Right lobe of liver (tissue), 6 donors: ENCODE measurements at places on chromosomes 2 and 18. TPM values are rescaled to one million over a fixed set of nuclear protein-coding genes. Genes with fewer than 3 reads are reported as not detected.

DCDC2C gene
- total RNA-seq: not detected

- no peak overlapping the region for H3K27ac ChIP-seq
- DNase-seq: peak; percentile 42
- H3K36me3 ChIP-seq: no peaks in the 10 kb centered on the region
- H3K4me3 ChIP-seq: no peak overlapping the region
- H3K4me1 ChIP-seq: no peaks in the 10 kb centered on the region
- H3K27me3 ChIP-seq: no peaks in the 10 kb centered on the region
Measured at GRCh38 chr2:238897122-238897880, 49.4 kb downstream of the TWIST2 start.

GRCh38 chr2:32812316-32812715, 134.4 kb upstream of the LTBP1 start:
- H3K4me1 ChIP-seq: no peaks in the 10 kb centered on the region
- no peak for DNase-seq
- H3K27me3 ChIP-seq: no peaks in the 10 kb centered on the region

- DNase-seq: no peak
- H3K4me3 ChIP-seq: no peak overlapping the region
- no peaks in the 10 kb centered on the region for H3K27me3 ChIP-seq
- no peak overlapping the region for H3K27ac ChIP-seq
- peaks cover 10% of the 10 kb centered on the region for H3K36me3 ChIP-seq
Measured at GRCh38 chr2:62854600-62855514, 149.3 kb downstream of the EHBP1 start.

GRCh38 chr2:36459725-36460137, 104.2 kb downstream of the CRIM1 start:
- no peak overlapping the region for H3K27ac ChIP-seq
- no peak for DNase-seq
- no peaks in the 10 kb centered on the region for H3K36me3 ChIP-seq
- H3K4me3 ChIP-seq: no peak overlapping the region

DNA sequence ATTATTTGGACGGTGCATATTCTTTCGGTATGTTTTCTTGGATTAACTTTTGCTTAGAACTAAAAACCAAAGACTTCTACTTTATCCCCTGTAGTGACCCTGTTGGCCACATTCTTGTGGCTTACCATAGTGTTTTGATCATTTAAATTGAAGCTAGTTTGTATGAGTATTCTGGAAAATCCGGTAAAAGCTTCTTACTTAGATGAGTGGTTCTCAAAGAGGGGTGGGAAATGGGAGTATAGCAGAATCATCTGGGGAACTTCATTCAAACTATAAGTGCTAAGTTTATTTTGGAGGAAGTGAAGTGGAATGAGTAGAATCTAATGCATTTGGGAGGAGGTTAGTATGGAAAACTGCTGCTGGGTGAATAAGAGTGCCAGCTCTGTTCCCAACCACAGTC, 3.8 kb downstream of the PPP1CB start:
- DNase-seq: no peak
- H3K36me3 ChIP-seq: no peaks in the 10 kb centered on the region
- H3K27ac ChIP-seq: no peak overlapping the region
- H3K4me1 ChIP-seq: peaks cover 17% of the 10 kb centered on the region

FKBP7 gene
- total RNA-seq: 4.4 TPM

DNA sequence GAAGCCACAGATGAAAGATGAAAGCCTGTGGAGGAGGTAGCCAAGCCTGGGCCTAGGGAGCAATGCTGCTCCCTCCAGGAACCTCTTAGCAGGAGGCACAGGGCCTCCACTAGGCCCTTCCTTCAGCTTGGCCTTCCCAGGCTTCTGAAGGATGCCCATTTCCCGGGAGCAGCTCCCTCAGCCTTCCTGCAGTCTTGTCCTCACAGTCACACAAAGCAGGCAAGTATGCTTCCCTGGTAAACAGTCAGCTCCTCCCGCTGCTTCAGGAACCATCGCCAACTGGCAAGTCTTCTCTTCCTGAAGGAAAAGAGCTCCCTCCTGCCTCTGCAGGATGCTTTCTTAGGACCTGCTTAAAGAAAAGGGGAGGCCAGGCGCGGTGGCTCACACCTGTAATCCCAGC, 53.2 kb downstream of the SMAD7 start:
- H3K36me3 ChIP-seq: no peaks in the 10 kb centered on the region
- peaks cover 5% of the 10 kb centered on the region for H3K4me1 ChIP-seq
- H3K27ac ChIP-seq: no peak overlapping the region
- H3K4me3 ChIP-seq: no peak overlapping the region

- H3K36me3 ChIP-seq: no peaks in the 10 kb centered on the region
- no peaks in the 10 kb centered on the region for H3K4me1 ChIP-seq
Measured at GRCh38 chr18:48838921-48839818, 111.6 kb downstream of the SMAD7 start.

- no peak overlapping the region for H3K27ac ChIP-seq
- no peaks in the 10 kb centered on the region for H3K36me3 ChIP-seq
- DNase-seq: peak; percentile 60
- no peaks in the 10 kb centered on the region for H3K27me3 ChIP-seq
- no peak overlapping the region for H3K4me3 ChIP-seq
Measured at GRCh38 chr2:134207589-134208209, 46.2 kb upstream of the MGAT5 start.

DNA sequence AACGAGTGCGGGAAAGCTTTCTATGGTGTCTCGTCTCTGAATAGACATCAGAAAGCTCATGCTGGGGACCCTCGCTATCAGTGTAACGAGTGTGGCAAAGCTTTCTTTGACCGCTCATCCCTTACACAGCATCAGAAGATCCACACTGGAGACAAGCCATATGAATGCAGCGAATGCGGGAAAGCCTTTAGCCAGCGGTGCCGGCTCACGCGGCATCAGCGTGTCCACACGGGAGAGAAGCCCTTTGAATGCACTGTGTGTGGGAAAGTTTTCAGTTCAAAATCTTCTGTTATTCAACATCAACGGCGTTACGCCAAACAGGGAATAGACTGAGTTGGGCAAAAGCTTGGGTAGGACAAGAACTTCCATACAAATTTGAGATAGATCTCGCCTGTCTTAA, 16.2 kb downstream of the ZNF2 start:
- no peak overlapping the region for H3K4me3 ChIP-seq
- no peaks in the 10 kb centered on the region for H3K36me3 ChIP-seq
- no peaks in the 10 kb centered on the region for H3K27me3 ChIP-seq
- no peak for DNase-seq
- H3K27ac ChIP-seq: no peak overlapping the region

LRATD1 gene
- 3.8 TPM for total RNA-seq

- DNase-seq: no peak
- no peaks in the 10 kb centered on the region for H3K4me1 ChIP-seq
- H3K27ac ChIP-seq: no peak overlapping the region
Measured at GRCh38 chr2:236744716-236745115, 175.1 kb downstream of the ACKR3 start.

- H3K4me1 ChIP-seq: no peaks in the 10 kb centered on the region
- DNase-seq: no peak
Measured at GRCh38 chr2:17517481-17518211, 594 bp downstream of the RAD51AP2 start.

LHCGR gene
- total RNA-seq: not detected

HOXD8 gene
- not detected for total RNA-seq

DNA sequence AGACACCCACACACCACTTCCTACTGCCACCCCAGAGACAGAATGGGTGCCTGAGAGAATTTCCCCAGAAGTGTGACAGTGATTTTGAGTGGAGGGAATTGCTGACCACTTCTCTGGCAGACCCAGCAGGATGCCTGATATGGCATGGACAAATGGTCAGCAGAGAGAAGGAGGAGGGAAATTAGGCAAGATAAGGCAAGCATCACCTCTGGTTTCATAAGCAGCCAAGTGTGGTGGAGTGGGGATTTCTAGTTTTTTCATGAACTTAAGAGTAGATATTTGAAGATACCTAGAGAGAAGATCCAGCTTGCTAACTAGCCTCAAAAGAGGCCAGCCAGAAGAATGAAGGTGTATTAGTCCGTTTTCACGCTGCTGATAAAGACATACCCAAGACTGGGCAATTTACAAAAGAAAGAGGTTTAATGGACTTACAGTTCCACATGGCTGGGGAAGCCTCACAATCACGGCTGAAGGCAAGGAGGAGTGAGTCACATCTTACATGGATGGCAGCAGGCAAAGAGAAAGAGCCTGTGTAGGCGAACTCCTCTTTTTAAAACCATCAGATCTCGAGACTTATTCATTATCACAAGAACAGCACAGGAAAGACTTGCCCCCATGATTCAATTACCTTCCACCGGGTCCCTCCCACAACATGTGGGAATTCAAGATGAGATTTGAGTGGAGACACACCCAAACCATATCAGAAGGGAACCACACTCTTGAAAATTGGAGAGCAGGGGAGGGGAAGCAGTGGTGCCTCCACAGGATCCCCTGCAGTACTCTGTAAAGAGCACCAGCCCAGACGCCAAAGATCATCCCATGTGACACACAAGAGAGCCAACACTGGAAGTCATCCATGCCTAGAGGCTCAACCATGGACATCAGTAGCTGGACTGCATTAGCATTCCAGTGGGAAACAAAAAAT, 64.2 kb downstream of the RBM43 start:
- no peak overlapping the region for H3K27ac ChIP-seq
- no peak for DNase-seq
- no peaks in the 10 kb centered on the region for H3K27me3 ChIP-seq
- no peak overlapping the region for H3K4me3 ChIP-seq

ANAPC1 gene
- 40.3 TPM for total RNA-seq

GRCh38 chr2:44768438-44769236, 172.9 kb upstream of the SIX3 start:
- H3K4me3 ChIP-seq: no peak overlapping the region
- no peak for DNase-seq
- H3K4me1 ChIP-seq: no peaks in the 10 kb centered on the region
- H3K27me3 ChIP-seq: no peaks in the 10 kb centered on the region

GRCh38 chr2:12264146-12264545, 452.6 kb upstream of the TRIB2 start:
- no peak for DNase-seq
- no peak overlapping the region for H3K4me3 ChIP-seq
- H3K36me3 ChIP-seq: no peaks in the 10 kb centered on the region
- H3K27ac ChIP-seq: no peak overlapping the region

- no peaks in the 10 kb centered on the region for H3K36me3 ChIP-seq
- no peak overlapping the region for H3K27ac ChIP-seq
- no peak overlapping the region for H3K4me3 ChIP-seq
- no peaks in the 10 kb centered on the region for H3K4me1 ChIP-seq
- H3K27me3 ChIP-seq: no peaks in the 10 kb centered on the region
- DNase-seq: no peak
Measured at GRCh38 chr2:23696752-23697045, 230.2 kb downstream of the ATAD2B start.

DNA sequence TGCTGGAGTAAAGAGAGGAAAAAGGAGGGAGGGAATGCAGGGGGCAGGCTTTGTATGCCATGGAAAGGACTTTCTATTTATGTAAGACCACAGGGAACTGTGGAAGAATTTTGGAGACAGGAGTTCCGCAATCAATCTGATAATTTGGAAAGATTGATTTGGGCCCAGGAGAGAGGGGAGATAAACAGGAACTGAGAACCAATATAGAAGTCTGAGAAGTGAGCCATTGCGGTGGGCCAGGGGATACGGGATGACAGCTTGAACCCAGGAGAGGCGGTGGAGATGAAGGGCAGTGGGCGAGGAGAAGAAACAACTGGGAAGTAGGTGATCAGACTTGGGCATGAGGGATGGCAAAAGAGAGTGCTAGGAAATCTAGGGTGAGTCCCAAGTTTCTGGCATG, 23.7 kb downstream of the RASGRP3 start:
- H3K27ac ChIP-seq: no peak overlapping the region
- DNase-seq: no peak
- H3K36me3 ChIP-seq: no peaks in the 10 kb centered on the region
- H3K27me3 ChIP-seq: no peaks in the 10 kb centered on the region

CRACDL gene
- 0.12 TPM for total RNA-seq

GRCh38 chr2:190452433-190452832, 44.3 kb downstream of the MFSD6 start:
- no peak overlapping the region for H3K27ac ChIP-seq
- no peaks in the 10 kb centered on the region for H3K27me3 ChIP-seq
- DNase-seq: no peak

- no peaks in the 10 kb centered on the region for H3K36me3 ChIP-seq
- no peak overlapping the region for H3K4me3 ChIP-seq
- H3K27me3 ChIP-seq: no peaks in the 10 kb centered on the region
- no peak overlapping the region for H3K27ac ChIP-seq
Measured at GRCh38 chr2:113698892-113699447, 57.5 kb downstream of the SLC35F5 start.

DNA sequence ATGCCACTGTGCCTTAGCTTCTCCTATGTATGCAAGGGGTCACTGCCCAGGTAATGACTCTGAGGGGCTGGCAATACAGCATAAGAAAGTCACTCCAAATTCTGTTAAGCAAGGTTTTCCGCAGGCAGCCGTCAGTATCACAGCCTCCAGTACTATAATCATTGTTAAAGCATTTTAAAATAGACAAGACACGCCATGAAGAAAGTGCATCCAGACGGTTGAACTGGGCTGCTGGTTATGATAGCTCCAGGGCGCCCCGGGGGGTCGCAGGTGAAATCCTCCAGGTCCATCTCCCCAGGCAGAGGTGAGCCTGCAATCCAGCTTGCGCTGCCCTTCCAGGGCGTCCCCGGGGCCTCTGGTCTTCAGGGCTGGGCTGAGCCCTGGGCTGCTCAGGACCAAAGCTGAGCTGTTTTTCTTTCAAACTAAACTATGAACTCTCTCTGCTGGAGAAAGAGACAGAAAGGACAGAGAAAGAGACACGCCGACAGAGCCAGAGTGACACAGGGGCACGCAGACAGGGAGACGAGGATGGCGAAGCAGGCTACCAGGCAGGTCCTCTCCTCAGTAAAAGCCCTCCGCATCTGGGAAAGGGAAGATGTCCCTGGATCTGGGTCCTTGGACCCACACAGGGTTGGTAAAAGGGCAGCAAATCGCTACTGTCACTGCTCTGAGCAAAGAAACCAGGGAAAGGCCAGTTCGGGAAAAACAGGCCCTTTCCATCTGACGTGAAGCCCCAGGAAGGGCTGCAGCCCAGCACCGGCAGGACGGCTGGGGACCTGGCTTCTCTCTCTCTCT, 2.1 kb upstream of the TWIST2 start:
- no peak overlapping the region for H3K4me3 ChIP-seq
- H3K36me3 ChIP-seq: no peaks in the 10 kb centered on the region
- no peak overlapping the region for H3K27ac ChIP-seq
- DNase-seq: no peak
- no peaks in the 10 kb centered on the region for H3K4me1 ChIP-seq

DNA sequence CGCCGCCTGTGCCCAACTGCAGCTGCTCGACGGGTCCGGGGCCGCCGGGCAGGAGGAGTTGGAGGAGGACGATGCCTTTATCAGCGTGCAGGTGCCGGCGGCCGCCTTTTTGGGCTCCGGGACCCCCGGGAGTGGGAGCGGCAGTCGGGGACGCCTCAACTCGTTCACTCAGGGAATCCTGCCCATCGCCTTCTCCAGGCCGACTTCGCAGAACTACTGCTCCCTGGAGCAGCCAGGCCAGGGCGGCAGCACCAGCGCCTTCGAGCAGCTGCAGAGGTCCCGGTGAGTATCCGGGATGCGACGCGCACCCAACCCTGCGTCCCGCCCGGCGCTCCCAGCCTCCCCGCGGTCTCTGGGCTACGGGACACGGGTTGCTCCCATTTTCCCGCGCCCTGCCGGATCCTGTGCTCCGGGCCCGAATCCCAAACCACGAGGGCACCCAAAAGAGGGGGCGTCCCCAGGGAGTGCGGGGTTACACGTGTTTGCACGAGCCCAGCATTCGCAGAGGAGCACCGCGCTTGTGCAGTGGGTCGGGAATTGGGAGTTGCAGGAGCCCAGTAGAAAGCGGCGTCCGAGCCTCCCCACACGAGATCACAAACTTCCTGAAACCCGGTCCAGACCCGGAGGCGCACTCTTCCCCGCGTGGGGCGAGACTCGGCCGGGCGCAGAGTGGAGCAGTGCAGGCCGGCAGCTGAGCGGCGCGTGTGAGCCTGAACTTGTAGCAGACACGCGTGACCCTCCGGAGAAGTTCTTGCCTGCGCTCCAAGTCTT, 1.2 kb downstream of the CABLES1 start:
- DNase-seq: peak; percentile 65
- H3K4me1 ChIP-seq: no peaks in the 10 kb centered on the region
- no peaks in the 10 kb centered on the region for H3K27me3 ChIP-seq
- no peaks in the 10 kb centered on the region for H3K36me3 ChIP-seq
- peak overlapping the region; percentile 60 for H3K4me3 ChIP-seq
